ENCODE measurements at places on chromosomes 4 and X.

- peak; percentile 8 for DNase-seq
These were observed 65.8 kb downstream of the TEC start for GRCh38 chr4:48203819-48204218.

GRCh38 chr4:156981262-156981769 is 9.7 kb upstream of the PDGFC start:
- DNase-seq, result no peak

- DNase-seq, result no peak
These were observed 21.1 kb downstream of the AIFM1 start for GRCh38 chrX:130144509-130144908.

- no peak for DNase-seq
These were observed 5.5 kb upstream of the PAGE1 start for GRCh38 chrX:49701323-49701722.

DNA sequence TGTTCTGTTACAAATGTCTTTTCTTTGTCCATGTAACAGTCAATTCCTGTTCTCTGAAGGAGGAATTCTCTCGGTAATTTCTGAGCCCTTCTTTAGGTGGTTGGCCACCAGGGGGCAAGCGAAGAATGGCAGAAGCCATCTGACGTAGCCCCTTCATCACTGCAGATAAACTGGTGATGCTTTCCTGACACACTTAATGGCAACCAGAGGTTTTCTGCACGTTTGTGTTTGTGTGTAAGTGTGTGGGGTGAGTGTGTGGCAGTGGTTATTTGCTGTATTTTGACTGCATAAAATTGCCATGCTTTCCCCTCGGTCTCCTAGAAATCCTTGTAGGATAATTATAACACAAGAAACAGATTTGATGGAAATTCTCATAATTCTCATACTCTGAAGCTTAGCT is 64.8 kb upstream of the STOX2 start:
- peak; percentile 63 for DNase-seq

- DNase-seq, result no peak
These were observed 39.3 kb upstream of the WWC2 start for GRCh38 chr4:183059797-183060196.

All from germinal center (tissue), 1 donor.